NCI-H2227 treated with DMSO at 0.1 percent for 48 hours (cell line): ENCODE measurements at places on chromosomes 16 and 17.
A peak's percentile ranks its signal among the peaks of the same experiment; 100 is the strongest.

- no peak for DNase-seq
These were observed 322.5 kb downstream of the C16orf95 start for GRCh38 chr16:86994651-86995171.

GRCh38 chr16:3879887-3880564, 487 bp downstream of the CREBBP start:
- DNase-seq: peak; percentile 12

- no peak for DNase-seq
These were observed 190.1 kb upstream of the TBX2 start for GRCh38 chr17:61209525-61209924.

GRCh38 chr16:85126394-85126704, 14.1 kb upstream of the CIBAR2 start:
- DNase-seq: no peak

DNA sequence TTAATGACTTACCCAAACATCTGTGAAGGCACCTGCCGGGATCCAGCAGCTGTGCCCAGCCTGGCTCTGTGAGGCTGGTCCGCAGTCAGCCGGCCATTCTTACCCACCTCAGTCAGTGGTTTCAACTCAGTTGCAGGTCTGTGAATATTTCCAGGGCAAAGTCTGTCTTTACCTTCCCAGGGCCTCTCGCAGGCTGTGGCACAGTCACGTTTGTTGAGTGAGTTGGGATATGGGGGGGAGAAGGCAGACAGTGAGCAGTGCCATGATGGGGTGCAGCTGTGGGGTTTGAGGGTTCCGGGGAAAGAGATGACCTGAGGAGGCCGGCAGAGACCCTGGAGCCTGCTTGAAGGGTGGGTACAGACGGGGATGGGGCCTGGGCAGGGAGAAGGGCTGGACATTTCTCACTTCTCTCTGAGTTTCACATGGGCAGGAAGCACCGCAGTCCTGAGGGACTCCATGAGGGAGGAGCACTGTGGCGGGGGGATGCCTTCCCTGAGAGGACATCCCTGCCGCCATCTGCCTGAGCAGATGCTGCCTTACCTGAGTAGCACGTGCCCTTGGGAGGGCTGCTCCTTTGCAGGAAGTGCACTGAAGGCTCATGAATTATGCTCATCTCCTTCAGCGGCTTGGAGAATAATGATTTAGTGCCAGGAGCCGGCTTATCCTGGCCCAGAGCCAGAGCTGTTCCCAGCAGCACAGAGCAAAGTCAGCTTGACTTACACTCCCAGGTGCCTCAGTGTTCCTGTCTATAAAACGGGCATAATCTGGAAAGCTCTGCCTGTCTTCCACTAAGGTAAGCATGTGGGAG, 48.1 kb downstream of the KSR1 start:
- DNase-seq: no peak

DNA sequence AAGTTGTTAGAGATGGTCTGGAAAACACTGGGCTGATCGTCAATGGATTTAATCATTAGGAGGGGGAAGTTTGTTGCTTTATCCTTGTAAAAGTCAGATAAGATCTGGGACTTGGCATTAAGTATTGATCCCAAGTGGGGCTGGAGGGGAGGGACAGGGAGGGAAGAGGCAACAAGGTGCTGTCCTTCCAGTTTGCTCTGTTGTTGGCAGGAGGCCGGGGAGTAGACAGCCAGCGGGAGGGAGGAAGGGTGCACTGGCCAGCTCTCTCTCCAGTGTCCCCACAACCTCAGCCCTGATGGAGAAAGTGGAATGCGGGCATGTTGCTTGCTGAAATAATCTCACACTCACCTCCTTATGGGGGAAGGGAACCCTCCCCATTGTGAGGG, 210.2 kb downstream of the CCDC182 start:
- no peak for DNase-seq

DNA sequence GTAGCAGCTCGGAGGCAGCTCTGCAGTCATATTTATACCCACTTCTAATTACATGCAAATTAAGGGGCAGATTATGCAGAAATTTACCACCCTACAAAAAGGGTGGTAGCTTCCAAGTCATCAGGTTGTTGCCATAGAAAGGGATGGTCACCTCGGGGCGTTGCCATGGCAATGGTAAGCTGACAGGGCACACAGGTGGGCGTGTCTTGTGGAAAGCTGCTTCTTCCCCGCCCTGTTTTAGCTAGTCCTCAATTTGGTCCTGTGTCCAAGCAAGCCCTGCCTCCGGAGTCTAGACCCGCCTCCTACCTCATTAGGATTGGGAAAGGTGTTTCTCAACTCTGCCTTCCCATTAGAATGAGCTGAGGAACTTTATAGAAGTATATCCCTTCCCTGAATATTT, 98.7 kb downstream of the HS3ST2 start:
- DNase-seq: no peak

GRCh38 chr16:46937536-46937935, 35.9 kb downstream of the DNAJA2 start:
- DNase-seq: no peak

DNA sequence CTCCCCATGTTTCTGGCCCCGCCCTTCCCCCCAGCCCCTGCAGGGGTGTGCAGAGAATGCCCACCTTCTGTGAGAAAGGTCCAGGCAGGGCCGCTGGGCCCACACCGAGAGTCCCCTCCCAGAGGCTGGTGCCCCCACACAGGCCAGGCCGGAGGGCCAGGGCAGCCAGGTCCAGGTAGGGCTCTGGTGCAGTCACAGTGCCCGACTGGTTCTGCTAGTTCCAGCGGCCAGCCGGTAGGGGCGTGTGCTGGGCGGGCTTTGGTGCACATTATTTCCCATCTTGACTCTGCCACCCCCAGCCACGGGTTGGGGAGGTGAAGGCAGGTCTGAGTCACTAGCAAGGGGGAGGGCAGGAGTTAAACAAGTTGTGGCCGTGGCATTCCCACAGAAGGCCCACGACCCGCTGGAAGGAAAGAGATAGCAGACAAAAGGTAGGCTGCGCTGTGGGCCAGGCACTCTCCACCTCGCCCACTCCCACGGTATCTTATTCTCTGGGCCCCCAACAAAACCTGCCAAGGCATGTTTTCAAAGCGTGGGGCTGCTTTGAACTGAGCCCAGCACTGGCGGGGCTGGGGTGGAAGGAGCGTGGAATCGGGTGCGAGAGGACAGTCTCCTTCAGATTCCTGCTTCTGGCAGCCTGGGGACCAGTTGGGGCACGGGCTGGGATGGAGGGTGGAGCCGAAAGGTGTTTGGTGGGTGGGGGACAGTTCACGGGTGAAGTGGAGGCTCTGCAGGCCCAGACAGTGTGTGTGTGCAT, 1.9 kb downstream of the EPN3 start:
- DNase-seq: no peak

- DNase-seq: no peak
These were observed 113.4 kb upstream of the KCNJ16 start for GRCh38 chr17:69961501-69962145.

DNA sequence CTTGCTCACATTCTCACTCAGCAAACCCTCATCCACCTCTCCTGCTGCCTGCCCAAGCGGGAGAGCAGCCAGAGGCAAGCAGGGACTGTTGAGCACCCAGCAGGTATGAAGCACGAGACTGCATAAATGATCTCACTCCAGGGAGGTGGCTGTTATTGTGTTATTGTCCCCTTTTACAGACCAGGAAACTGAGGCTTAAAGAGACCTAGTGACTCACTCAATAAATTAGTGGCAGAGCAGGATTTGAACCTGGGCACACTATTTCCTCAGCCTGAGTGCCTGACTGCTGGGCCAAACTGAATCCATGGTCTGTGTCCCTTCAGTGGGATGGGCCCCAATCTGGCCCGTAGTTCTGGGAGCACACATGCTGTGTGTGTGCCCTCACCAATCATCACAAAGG, 12.3 kb upstream of the MAP2K3 start:
- no peak for DNase-seq

DNA sequence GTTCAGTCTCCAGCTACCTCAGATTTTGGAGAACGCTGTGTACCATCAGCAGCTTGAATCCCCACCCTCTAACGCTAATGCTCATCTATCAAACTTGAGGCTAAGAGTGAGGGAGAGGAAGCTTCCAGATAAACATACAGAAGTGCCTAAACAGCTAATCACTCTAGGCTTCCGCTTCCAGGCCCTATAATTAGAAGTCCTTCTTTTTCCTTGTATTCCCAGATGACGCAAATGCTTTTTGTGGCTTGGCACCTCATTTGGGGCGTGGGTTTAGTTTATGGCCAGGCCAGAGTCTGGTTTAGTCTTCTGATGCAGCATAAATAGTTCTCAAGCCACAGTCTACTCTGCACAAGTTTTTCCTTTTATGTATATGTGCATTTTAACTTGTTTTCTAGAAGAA, 263.4 kb downstream of the BCAS3 start:
- peak; percentile 38 for DNase-seq

DNA sequence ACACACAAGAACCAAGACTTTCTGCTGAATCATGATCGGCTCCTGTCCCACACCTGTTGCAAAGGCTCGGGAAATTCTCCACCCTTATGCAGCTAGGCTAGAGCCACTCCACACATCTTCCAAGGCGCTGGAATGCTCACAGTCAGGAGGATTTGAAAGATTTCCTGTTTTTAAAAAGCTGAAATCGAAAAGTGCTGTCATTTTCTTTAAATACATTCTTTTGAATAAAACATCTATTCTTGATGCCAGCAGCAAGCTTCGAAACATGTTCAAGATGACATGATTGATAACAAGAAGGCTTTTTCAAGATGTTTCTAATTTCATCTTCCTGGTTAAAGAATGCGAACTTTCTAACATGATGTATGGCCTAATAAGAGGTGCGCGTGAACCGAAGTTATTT, 219.7 kb upstream of the CDH5 start:
- DNase-seq: no peak

GRCh38 chr17:78418326-78419026, 40.0 kb downstream of the PGS1 start:
- DNase-seq: no peak

DNA sequence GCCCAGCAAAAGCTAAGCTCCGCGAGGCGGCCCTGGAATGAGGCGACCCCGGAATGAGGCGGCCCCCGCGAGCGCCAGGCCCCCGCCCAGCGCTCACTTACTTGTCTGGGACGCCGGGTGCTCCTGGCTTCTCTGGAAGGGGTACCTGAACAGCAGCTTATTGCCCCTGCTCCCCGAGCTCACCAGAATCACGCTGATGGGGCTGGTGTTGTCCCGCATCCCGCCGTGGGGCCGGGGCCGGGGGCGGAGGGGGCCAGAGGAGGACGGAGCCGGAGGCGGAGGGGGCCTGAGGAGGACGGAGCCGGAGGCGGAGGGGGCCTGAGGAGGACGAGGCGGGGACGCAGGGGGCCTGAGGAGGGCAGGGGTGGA, 440 bp downstream of the NPRL3 start:
- no peak for DNase-seq

- DNase-seq: no peak
These were observed 42.6 kb upstream of the ATF7IP2 start for GRCh38 chr16:10343124-10343760.
